ENCODE measurements at places on chromosomes 4 and X. TPM values are rescaled to one million over a fixed set of nuclear protein-coding genes. Genes with fewer than 3 reads are reported as not detected.

Gene ITM2A
- 2.1 TPM for total RNA-seq

Gene ADH1B
- total RNA-seq: 104 TPM

Gene TRIM61
- total RNA-seq: 1.6 TPM

Gene USP27X
- 3.0 TPM for total RNA-seq

Gene GPR82
- total RNA-seq: not detected

Gene AMELX
- not detected for total RNA-seq

Gene CCDC120
- 0.63 TPM for total RNA-seq

Gene FTSJ1
- total RNA-seq: 27.0 TPM

Measured in bronchial smooth muscle cell (primary cell).